Activated naive CD4-positive, alpha-beta T cell treated with anti-CD3 and anti-CD28 coated beads for 36 hours (primary cell): ENCODE measurements at places on chromosomes 3 and 15. TPM values are rescaled to one million over a fixed set of nuclear protein-coding genes. Genes with fewer than 3 reads are reported as not detected.

- DNase-seq: no peak
These were observed 40.8 kb upstream of the SPRED1 start for GRCh38 chr15:38211811-38212210.

DNA sequence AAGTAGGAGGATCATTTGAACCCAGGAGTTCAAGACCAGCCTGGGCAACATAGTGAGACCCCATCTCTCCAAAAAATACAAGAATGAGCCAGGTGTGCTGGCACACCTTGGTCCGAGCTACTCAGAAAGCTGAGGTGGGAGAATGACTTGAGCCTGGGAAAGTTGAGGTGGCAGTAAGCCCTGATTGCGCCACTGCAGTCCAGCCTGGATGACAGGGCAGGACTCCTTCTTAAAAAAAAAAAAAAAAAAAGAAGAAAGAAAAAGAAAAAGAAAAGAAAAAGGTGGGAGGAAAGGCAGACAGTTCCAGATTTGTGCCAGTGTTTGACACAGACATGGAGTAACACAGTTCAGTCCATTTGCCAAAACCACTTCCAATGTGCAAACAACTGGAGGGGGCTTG is 75.7 kb downstream of the ATP10A start:
- DNase-seq: no peak

- DNase-seq: no peak
These were observed 8.8 kb upstream of the NPHP3 start for GRCh38 chr3:132730891-132731580.

DNA sequence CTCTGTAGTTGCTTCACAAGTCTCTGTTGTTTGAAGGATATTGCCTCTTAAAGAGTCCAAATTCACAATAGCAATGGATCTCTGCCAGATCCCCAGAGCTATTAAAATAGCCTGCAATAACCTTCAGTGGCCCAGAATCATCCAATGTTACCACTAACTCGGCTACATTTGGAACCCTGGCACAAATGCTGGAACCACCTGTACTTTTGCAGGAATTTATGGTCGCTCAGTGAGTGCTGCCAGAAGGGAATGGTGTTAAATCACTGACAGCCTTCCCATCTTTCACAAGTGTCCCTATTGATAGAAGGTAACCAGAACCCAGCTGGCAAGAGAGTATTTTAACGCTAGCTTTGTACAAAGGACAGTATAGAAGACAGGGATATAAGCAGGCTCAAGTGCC is 298.8 kb upstream of the PLSCR5 start:
- DNase-seq: no peak

The RSRC1 gene
- total RNA-seq: 48.4 TPM
